Amygdala (tissue), 56 donors: ENCODE measurements at places on chromosomes 13 and 19.

GRCh38 chr19:23972161-23972560 lies 57.5 kb downstream of the ZNF726 start:
- DNase-seq = no peak

DNA sequence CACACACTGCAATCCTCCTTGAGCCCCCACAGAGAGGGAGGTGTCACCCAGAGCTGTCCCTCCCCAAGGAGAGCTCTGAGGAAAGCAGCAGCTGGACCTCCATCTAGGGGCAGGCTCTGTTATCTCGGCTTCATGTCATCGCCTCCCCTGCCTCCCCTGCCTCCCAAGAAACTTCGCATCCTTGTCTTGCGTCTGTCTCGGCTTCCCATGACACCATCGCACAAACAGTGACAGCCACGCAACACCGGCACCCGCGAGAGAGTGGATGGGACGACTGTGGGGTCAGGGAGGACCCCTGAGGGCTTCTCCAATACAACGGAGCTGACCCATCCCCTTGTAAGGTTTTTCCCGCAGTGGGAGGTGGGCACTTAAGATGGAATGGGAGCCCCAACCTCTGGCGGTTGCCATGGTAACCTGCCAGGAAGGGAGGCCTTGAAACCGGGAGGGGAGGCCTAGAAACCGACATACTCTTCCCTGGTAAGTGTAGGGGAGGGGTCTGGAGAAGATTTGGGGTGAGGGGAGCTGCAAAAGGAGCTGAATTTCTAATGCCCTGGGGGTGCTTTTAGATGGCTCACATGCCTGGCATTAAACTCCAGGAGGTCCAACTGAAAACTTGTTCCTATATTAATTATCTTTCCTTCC lies 16.3 kb downstream of the TLE2 start:
- DNase-seq = no peak

- no peak for DNase-seq
Measured at GRCh38 chr19:23800868-23801267, 42.2 kb upstream of the ZNF681 start.

- no peak for DNase-seq
Measured at GRCh38 chr13:30856005-30856790, 49.9 kb upstream of the MEDAG start.

GRCh38 chr19:16208847-16209665 lies 11.3 kb downstream of the AP1M1 start:
- DNase-seq = no peak

- no peak for DNase-seq
Measured at GRCh38 chr19:42497492-42498168, 30.7 kb downstream of the CEACAM1 start.

DNA sequence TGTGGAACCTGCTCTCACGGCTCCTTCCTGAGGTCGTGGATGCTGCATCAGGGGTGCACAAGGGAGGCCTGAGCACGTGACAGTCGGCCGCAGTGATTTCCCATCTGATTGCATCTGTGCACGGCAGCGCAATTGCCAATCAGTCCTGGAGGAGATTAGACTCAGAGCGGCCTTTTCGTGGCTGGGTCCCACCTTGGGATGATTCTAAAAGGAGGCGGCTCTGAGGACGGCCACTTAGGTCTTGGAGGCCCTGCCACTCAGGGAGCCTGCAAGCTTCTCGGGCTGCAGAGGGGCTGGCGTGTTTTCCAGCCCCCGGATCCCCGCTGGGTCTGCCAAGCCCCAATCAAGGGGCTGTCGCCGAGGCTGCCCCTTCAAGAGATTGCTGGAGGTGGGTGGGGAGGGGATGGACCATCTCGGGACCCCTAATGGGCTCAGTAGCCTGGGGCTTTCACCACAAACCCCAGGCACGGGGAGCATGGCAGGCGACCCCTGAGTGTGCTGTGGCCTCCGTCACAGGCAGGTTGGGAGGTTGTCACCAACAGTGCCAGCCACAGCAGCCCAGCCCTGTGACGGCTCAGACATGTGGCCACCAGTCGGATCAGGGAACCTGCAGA lies 51.6 kb downstream of the SOX1 start:
- no peak for DNase-seq

DNA sequence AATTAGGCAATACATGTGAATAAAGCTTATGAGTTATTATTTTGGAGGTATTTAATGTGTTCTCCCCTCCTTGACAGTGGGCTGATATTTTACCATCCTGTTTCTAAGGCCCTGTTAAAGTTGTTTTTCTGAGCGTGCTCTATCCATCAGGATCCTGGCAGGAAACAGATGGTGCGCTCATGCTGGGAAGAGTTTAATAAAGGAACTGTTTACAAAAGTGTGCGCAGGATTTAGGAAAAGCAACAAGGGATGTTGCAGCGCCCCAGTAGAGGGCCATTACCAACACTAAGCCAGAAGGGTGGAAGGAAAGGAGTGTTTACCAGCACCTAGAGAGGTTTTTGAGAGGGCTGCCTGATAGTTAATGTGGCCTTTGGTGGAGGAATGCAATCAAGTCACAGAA lies 374.5 kb downstream of the KCNRG start:
- no peak for DNase-seq

DNA sequence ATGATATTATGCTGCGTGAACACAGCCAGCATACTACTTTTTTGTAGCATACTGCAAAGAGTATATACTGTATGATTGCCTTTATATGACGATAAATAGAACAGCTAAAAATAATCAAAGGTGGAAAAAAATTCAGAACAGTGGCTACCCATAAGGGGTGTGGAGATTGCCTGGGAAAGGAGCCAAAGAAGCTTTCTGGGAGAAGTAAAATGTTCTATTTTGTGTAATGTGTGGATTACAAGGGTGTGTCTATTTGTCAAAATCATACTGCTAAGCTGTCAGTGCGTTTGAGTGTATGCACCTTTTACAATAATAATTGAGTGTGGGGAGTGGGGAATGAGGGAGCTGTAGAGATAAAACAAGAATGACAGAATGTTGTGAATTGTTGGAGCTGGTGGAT lies 45.2 kb upstream of the MTIF3 start:
- no peak for DNase-seq

DNA sequence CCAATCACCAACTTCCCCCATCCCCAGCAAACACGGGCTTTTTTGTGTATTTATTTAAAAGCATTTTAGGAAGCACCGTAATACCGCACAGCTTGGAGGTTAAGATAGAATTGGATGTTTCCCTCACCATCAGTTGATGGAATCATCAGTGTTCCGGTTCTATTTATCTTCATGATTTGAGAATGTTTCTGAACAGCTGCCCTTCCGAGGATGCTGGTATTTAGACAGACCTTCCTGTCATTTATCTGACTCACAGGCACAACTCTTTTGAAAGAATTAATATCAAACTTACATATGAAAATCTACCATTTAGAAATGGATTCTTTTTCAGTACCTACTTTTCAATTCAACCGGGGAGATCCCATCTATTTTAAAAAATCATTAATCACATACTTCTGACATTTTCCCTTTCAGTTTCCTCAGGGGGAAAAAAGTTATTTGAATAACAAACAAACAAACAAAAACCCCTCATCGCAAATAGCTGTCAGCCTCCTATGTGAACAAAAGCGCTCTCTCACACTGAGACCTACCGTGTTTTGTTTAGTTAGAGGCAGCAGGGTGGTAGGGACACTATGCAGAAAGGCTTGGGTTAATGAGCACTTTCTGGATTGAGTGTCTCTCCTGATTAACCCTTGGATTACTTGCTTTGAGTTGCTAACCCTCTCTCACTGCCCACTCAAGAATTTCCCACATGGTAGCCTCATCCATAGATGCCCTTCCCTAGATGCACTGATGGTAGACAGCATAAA lies 189.3 kb downstream of the TM9SF2 start:
- DNase-seq = no peak
